GM06990 (cell line): ENCODE measurements at places on chromosomes 16 and 17.

DNA sequence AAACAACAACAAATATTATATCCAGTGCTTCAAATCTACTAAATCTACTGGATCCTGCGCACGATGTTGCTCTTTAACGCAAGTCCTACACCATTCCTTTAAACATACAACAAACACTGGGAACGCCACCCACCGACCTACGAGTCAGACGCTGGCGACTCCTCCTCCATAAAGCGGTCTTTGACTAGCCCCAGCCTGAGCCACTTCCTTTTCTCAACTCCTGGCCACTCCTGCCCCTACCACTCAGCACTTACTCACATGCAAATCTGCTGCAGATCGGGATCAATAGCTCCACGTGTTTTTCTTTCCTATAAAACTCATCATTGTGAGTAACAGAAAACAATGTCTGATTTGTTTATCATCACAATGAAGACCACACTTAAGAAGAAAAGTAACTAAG is 32.8 kb upstream of the MNT start:
- DNase-seq = no peak

DNA sequence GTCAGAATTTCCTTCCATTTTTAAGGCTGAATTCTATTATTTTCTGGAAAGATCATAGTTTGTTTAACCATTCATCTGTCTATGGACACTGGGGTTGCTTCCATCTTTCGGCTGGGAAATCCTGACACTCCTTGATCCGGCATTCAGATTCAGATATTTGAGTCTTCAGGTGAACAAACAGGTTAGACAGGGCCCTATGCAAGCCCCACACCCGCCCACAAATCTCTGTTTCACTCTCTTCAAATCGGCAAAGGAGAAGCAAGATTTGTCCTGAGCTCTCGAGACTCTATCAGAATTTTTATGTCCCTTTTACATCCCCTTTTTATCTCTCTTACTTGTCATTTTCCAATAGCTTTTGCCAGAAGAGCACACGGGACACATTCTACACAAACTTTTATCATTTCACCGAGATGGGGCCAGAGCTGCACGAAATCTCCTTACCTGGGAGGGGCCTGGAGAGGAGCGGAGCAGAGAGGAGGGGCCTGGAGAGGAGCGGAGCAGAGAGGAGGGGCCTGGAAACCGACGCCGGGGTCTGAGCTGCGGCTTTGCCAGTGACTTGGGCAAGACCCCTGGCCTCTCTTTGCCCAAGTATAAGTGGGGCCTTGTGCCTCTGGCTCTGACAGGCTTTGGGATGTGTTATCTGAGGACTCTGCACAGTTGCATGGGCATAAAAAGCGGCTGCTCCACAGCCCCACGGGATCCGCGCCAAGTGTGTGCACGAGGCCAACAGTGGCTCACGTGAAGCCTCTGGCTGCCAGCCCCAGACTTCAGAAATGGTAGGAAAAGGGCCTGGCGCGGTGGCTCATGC is 54.3 kb upstream of the RBFOX3 start:
- no peak for DNase-seq

DNA sequence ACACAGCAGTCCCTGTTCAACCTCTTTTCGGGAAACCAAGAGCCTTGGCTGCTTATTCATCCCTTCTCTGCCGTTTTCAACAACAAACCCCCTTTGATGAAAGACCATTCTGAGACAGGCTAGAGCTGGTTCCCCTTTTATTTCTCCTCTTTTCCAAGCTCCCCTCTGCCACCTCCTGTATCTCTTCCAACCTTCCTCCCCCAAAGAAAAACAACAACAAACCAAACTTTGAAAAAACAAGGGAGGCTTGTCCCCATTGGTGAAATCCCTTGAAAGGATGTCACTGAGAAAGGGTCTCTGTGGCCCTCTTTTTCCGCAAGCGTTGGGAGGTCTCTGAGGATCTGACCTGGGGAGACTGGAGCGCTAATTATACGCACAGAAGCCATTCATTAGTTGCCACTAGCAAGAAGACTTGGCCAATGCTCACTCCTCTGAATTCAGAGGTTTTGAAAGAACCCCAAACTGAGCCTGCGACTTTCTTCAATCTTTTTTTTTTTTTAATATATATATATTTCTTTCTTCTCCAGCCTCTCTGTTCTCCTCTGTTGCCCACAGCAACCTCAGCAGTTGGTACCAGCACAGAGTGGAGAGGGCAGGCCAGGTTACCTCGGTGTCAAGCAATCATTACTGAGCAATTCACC is 101.4 kb downstream of the PITPNC1 start:
- no peak for DNase-seq

DNA sequence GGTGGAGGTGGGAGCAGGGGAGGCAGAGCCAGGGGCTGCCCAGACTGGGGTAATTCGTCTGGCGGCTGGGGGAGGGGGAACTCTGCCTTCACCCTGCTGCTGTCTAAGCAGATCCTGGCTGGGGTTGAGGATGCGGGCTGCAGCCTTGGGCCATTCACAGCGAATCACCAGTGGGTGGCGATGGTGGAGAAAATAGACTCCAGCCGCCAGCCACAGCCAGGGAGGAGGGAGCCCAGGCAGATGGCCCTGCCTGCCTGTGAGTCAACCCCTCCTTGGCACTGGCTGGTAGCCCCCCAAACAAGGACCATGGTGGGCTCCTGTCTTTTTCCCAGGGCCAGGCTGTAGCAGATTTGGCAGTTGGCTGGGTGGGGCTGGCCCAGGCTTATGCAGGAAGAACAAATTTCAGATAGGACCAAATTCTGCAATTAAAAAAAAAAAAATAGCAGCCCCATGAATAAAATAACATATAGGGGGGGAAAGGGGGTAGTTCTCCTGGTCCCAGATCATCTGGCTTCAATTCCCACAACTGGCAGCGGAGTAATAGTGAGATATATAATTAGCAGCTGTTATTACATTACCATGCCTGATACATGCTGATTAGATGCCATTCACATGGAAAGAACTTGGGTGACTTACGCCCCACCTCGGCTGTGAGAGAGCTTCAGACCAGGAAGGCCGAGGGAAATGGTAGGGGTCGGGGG is 41.5 kb upstream of the CDH5 start:
- no peak for DNase-seq

GRCh38 chr16:22862046-22862445 is 48.1 kb downstream of the HS3ST2 start:
- no peak for DNase-seq

DNA sequence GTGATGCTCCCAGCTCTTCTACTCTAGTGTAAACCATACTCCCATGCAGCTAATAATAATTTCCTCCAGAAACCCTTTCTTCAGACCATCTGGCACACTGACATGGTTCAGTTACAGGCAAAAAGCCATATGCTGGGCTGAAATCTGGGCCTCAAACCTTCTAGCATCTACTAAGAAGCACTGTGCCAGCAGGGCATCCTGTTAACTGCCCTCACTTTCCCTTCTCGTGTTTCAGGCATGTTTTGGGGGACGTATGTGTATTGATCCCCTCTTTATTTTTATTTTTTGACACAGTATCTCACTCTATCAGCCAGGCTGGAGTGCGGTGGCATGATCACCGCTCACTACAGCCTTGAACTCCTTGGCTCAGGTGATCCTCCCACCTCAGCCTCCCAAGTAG is 33.3 kb downstream of the STAT5A start:
- no peak for DNase-seq

DNA sequence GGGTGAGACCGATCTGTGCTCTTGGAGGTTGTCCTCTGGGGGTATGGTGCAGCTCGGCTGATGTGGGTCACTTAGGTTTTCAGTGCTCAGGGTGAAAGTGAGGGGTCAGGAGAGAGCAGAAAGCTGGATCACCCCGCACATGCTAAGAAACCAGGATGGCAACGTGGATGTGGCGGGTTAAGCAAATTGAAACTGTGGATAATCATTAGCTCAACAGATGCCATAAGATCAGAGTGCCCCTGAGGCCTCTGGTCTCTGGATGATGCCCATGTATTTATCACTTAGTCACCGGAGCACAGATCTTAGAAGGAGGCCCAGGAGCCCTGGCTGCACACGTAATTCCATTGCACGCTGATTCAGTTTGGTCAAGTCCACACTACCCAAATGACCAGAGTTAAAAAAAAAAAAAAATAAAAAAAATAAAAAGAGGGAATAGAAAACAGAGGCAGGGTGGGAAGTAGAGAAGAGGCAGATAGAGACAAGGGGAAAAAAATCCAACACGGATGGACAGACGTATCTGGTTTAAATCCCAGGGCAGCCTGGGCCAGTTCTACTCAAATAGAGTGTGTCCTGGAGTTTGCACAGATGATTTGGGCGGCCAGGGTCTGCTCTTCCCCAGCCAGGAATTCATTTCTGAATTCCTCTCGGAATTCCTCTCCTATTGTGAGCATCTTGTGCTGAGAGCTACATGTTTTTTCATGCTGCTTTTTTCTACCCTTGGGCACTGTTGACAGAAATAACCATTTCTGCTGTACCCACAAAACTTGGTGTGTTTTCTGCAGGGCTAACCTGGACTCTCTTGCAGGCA is 378.3 kb downstream of the CPPED1 start:
- DNase-seq = no peak

GRCh38 chr16:56672761-56673536 is 3.3 kb downstream of the MT1H start:
- no peak for DNase-seq

- DNase-seq = no peak
These were observed 4.7 kb upstream of the SMTNL2 start for GRCh38 chr17:4579678-4580077.

GRCh38 chr17:48626245-48627117 is at the start of gene HOXB9:
Gene HOXB9 (minus strand): TSS chr17:48626358. CDS start chr17:48626269, 89 bp downstream.
- no peak for DNase-seq

GRCh38 chr17:15648386-15648785 is 28.9 kb upstream of the FBXW10B start:
- no peak for DNase-seq

DNA sequence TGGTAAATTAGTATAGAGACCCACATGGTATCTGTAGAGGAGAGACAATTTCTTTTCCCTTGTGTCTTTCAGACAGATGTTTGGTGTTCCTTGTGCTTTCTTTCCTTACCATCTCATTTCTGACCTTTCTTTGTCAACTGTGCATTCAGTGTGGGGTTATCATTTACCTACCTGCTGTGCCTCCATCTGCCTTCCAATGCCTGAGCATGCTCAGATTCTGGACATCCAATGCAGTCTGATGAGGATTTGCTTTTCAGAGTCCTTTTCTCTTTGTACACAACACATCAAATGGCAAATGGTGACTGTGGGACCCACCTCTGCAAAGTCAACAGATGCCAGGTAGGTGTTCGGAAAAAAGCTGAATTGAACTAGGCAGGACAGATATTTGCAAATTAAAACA is 364.8 kb downstream of the CA10 start:
- no peak for DNase-seq
